ENCODE measurements at places on chromosomes 5 and 9.

DNA sequence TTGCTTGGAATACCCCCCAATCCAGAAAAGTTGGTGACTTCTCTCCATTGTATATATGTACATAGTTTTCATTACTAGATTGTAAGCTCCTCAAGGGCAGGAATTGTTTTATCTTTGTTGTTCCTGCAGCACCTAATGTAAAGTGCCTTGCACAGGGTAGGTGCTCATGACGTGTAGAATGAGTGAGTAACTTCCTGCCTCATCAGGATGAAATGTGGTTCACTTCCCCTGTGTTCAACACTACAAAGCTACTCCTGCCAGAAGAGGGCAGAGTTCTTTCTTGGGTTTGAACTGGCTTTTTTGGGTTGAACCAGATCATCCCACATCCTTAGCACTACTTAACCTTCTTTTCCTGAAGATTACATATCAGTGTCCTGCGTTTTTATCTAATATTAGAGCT lies 23.9 kb downstream of the GTF3C4 start:
- no peak for DNase-seq

- no peak for DNase-seq
Observed at GRCh38 chr5:179250561-179251225, 94.6 kb downstream of the ADAMTS2 start.

DNA sequence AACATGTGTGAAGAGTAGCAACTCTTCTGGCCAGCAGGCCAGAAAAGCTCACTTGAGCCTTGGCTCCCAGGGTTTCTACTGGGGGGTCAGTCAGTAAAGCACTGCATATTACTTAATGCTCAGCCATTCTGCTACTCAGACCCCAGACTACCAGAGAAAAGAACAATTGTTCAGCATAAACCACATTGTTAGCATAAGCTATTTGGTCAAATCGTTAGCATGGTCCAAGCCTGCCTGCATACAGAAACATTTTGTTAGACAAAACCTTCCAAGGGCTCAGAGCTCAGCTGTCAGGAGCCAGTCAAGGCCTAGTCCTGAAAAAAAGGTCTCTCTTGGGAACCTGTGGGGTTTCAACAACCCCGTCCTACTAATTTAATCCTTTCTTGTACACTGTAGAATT lies 449.3 kb downstream of the PRR16 start:
- DNase-seq: no peak

- no peak for DNase-seq
Observed at GRCh38 chr5:151471276-151471675, 23.9 kb downstream of the SLC36A1 start.

GRCh38 chr5:9365512-9365911 lies 180.4 kb downstream of the SEMA5A start:
- DNase-seq: no peak

DNA sequence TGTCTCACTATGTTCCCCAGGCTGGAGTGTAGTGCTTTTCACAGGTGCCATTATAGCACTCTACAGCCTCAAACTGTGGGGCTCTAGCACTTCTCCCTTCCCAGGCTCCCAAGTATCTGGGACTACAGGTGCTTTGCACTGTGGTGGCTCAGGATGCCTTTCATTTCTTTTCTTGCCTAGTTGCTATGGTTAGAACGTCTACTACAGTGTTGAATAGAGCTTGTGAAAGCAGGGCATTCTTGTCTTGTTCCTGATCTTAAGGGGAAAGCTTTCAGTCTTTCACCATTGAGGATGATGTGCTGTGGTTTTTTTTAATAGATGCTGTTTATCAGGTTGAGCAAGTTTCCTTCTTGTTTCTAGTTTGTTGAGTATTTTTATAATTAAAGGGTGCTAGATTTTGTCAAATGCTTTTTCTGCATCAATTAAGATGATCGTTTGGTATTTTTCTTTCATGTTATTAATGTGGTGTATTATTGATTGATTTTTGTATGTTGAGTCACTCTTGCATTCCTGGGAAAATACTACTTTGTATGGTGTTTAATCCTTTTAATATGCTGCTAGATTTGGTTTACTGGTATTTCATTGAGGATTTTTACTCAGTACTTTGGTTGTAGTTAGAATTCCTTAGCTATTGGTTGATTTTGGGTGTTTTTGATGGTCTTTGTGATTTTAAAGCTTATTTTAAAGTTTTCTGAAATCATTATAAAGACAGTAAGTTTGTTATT lies 35.6 kb downstream of the GPBP1 start:
- no peak for DNase-seq

DNA sequence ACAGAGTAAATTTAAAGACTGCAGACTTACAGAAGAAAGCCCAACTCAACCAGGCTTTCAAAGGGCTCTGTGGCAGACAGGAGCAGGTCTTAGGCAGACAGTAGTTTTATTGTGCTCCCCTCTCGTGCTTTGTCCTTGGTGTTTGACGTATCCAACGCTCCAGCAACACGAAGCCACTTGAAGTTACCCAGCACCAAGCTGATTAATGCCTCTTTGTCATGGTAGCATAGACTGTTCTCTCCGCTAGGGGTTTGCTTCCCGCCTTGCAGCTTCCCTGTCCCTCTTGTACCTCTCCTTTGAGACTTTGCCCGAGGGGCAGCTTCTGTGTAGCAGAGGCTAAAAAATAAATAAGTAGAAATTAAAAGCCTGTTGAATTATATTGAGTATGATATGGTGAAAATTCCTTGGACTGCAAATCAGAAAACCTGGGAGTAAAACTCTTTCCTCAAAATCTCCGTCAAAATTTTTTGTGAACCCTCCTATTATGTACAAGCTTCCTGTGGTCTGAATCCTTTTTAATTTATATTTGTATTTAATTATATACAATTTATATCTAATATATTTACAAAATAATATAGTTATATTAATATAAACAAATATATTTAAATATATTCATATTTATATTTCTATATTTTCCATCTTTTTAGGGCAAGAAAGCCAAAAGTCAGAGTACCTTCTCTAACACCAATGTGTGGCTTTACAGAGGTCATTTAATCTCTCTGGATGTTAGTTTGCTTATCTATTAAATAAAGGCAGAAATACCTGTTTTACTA lies 405.4 kb downstream of the DMAC1 start:
- no peak for DNase-seq

DNA sequence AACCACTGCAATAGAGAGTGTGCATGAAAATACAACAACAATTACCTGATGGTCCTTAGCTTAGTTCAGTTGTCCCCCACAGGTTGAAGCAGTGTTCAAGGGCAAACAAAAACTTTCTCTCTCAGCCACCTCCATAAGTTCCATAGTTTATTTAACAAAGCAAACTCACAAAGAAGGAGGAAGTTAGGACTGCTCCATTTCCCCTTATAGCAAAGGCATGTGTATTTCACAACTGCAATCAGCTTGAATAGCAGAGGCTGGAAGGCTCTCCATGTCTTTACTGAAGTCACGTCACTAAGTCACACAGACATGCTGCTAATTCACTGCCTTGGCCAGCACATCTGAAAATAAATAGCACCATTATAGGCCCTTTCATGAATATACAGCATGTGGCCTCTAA lies 43.3 kb downstream of the DOCK8 start:
- DNase-seq: no peak

GRCh38 chr5:92518318-92518904 lies 1062.6 kb downstream of the NR2F1-AS1 start:
- DNase-seq: no peak

DNA sequence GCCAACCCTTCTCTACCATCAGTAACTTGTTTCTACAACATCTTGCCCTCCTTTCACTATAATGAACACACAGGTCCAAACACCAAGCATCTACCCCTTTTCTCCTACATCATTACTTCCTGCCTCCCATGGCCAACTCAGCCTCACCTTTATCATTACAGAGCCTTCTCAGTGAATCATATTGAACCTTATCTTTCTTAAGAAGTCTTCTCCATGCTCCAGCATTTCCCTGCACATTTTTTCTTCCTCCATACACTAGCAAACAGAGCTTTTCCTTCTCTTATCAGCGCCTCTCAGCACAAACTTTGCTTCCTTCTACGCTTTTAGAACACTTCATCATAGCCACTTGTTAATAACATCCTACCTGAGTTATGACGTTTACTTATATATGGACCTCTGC lies 148.2 kb downstream of the ARL15 start:
- no peak for DNase-seq

DNA sequence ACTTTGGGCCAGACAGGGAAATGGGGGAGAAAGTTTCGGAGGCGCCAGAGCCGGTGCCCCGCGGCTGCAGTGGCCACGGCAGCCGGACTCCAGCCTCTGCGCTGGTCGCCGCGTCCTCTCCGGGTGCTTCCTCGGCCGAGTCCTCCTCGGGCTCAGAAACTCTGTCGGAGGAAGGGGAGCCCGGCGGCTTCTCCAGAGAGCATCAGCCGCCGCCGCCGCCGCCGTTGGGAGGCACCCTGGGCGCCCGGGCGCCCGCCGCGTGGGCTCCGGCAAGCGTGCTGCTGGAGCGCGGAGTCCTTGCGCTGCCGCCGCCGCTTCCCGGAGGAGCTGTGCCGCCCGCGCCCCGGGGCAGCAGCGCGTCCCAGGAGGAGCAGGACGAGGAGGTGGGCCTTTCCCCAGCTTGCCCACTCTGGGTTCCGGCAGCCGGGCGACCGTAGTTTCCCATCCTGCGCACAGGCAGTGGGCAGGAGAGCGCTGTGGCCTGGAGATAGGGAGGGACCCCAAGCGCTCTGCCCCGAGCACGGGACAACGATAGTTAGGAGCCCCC lies 516 bp downstream of the MAST4 start:
- no peak for DNase-seq

- no peak for DNase-seq
Observed at GRCh38 chr5:26805076-26805475, 233.3 kb downstream of the CDH9 start.

DNA sequence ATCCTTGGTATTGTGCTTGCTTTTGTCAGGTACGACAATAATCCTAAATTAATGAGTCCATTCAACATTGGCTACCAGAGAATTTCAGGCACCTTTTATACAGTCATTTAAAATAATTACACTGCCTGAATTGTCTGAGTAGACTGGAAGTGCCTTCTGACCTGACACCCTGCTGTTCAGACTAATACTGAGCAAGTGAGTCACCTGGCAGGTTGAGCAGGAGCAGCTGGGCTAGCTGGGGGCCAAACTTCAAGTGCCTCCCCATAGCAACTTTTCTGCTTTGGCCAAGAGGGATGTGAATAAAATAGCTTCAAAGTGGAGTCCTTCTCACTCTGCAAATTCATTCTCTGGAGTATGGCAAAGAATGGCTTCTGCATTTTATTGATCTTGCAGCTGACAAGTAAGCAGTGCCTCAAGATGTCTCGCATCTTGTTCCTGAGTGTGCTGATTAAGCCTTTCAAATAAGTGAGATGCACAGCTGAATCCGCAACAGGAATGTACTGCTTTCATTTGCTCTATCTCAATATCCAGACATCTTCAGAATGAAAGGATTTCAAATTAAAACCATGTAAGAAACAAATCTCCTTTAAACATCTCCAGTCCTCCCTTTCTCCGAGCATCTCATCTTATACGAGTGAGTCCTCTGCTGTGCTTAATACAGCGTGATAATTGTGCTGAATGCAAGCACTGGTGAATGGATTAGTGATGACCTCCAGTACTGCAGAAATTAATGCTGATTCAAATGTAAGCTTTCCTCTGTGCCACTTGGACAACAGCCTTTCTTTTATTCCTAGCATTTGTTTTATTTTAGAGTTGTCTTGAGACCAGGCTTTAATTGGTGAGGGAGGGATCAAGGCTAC lies 271.2 kb downstream of the EDIL3 start:
- DNase-seq: no peak

GRCh38 chr5:78776637-78777036 lies 128.1 kb upstream of the LHFPL2 start:
- DNase-seq: no peak

DNA sequence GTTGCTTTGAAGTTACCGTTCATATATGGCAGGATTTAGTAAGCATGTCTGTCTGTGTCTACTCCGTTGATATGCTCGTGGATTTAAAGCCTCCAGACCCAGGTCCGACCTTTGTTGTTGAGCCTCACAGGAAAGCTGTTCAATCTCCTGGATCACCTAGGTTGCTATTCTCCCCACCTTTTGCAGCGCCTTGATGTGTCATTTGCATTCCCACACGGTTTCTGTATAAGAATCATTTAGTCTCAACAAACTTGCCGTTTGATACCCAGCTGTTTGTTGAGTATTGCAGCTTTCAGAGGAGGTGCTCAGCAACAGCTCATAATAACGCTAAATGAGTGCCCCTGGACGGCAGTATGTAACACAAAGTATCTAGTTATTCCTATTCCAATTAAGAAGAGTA lies 1.2 kb upstream of the ADGRV1 start:
- DNase-seq: no peak

DNA sequence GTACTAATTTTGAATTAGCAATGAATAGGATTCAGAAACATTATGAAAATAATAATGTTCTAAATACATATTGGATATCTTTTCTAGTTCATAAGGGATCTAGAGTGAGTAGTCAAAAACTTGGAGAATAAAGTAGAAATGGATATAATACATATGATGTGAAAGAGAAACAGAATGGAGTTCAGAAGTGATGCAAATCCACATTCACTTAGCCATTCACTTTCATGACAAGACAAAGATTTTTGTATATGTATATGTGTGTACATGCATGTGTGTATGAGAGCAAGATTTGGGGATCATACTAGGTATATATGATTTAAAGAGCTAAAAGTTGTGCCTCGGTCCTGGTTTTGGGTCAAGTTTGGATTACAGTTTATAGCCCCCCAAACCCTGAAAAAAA lies 34.1 kb downstream of the TMEM252 start:
- no peak for DNase-seq

DNA sequence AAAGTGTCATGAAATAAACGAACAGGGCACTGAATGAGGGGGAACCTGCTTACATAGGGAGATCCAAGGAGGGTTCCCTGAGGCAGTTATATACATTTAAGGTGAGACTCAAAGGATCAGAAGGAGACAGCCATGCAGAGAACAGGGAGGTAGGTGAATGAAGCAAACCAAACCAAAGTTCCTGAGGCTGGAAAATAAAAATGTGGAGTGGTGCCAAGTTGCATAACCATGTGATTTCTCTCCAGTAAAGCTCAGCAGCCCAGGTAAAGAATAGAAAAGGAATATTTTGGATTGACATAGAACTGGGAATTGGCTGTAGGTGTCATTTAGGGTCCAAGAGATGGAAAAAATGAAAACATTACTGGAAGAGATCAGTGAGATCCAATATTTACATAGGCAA lies 110.7 kb downstream of the CAAP1 start:
- no peak for DNase-seq

GRCh38 chr9:108786322-108786721 lies 69.5 kb downstream of the ACTL7B start:
- no peak for DNase-seq

DNA sequence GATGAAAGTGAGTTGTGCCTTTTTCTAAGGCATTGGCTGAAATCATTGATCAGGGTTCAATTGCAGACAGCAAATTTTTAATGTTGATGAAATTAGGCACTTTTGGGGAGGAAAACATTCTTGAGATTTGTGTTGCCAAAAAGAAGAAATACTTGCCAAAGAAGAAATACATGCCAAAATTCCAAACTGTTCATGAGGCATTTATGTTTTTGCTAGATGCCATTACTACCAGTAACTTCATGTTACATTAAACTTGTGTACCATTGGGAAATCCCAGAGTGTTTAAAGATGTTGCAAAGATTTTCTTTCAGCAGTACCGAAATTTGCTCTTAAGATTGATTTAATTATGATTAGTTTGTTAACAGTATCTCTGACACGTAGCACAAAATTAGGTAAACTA lies 7.0 kb downstream of the XRCC4 start:
- DNase-seq: no peak
